ENCODE measurements at places on chromosomes 2 and 18.

GRCh38 chr2:123696799-123697410, 328.2 kb upstream of the CNTNAP5 start:
- no peak for DNase-seq

GRCh38 chr2:166451468-166451867, 42.6 kb downstream of the SCN7A start:
- peak; percentile 31 for DNase-seq

- DNase-seq, result no peak
Measured at GRCh38 chr2:39377226-39377939, 59.7 kb downstream of the MAP4K3 start.

- no peak for DNase-seq
Measured at GRCh38 chr18:76684265-76684664, 138.1 kb upstream of the ZNF236 start.

DNA sequence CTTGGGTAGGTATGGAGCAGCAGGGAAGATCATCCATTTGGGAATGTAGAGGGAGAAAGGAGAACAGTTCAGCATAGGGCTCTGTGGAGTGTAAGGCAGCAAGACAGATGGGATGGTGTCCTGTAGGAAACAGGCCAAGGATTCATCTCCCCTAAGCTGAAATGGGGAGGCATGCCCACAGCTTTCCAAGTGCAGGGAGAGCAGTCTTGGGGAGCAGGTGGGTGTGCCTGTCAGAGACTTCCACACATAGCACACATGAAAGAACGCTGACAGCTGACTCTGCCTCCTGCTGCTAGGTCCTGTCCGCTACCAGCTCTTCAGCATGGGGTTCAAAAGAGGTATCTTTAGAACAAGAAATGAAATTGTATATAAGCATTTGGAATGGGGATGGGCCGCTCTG, 9.0 kb downstream of the SETBP1 start:
- DNase-seq, result no peak

- DNase-seq, result no peak
Measured at GRCh38 chr2:121238828-121239227, 46.2 kb downstream of the TFCP2L1 start.

- peak; percentile 3 for DNase-seq
Measured at GRCh38 chr18:74702950-74703349, 105.3 kb downstream of the ZNF407 start.

- no peak for DNase-seq
Measured at GRCh38 chr2:128727404-128727803, 408.7 kb upstream of the HS6ST1 start.

DNA sequence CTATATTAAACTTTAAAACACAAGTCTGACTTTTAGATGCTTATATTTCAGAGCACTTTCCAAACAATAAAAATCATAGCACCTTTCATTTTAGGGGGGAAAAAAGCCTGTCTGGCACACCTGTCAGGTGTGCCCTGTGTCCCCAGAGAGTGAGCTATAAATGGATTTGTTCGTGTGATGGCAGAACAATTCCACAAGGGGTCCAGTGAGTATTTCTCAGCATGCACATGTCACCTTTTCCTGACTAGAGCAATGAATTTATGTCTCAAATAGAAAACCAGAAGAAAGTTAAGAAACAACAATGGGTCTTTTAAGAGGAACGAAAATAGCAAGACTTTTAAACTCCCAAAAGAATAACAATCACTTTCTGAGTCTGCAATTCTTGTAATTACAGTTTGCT, 55.9 kb downstream of the ACVR1C start:
- DNase-seq, result peak; percentile 29

DNA sequence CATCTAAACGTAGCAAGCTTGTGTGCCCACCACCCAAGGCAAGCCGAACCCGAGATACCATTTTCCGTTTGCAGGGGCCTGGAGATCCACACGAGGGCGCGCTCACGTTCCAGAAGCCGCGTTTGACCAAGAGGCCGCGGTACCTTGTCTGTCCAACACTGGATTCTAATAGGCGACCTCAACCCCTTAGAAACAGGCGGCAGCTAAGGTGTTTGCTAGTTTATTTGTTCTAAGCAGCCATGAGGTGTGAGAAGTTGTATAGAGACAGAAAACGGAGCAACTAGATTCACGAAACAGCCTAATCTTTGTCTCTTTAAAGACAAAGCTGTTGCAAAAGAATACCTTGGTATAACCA, 4.2 kb downstream of the HOXD11 start:
- no peak for DNase-seq

- DNase-seq, result no peak
Measured at GRCh38 chr2:50018292-50018691, 864.0 kb upstream of the FSHR start.

DNA sequence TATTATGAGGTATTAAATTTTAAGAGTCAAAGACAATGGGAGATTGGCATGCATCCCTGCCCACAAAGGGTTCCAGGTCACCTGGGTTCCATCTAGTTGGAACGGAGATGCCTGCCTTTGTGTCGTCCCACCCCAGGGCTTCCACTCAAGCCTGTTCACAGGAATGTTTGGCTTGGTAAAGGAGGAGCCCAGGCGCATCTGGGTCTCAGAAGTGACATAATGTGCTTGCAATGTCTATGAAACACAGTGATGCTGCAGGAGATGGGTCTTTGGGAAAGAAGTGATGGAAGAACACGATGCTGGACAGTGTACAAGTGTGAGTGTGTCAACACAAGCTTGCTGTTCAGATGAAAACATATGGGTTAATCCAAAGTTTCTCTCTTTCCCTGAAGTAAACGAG, 49.6 kb upstream of the ZNF396 start:
- DNase-seq, result no peak

DNA sequence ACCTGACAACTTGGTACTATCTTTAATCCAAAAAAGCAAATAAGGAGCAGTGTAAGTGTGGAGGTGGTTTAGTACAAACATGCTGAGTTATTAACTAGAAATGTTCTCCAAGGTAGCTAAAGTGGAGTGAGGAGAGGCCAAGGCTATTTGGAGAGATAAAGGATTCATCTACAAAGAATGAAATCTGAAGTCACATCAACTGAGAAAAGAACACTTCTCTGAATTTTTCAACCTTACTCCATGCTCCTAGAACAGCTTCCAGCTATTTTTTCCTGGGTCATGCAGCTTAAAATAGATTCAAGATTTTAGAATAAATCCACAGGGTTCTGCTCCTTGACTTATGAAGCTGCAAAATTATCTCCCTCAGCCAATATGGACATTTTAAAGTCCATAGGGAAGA, 18.7 kb downstream of the IMMT start:
- no peak for DNase-seq

GRCh38 chr2:233242231-233242927, 9.1 kb upstream of the ATG16L1 start:
- peak; percentile 45 for DNase-seq

- DNase-seq, result no peak
Measured at GRCh38 chr2:168727904-168728470, 74.5 kb upstream of the NOSTRIN start.

DNA sequence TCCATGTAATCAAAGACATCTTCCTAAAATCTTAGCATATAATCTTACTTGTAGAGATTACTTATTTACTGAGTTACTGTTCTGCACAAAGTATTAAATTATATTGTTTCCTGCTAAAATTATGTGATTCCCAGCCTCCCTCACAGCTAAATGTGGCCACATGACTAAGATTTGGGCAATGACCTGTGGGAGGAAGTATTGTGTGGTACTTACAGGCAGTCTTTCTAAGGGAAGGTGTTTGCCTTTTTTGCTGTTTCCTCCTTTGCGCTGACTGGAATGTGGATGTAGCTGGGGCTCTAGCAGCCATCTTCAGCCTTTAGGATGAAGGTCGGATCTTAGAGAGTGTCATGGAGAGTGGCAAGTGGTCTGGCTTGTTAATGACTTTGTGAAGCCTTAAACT, 146.3 kb upstream of the APCDD1 start:
- DNase-seq, result no peak

GRCh38 chr2:102033031-102033749, 41.4 kb downstream of the IL1R2 start:
- peak; percentile 52 for DNase-seq

DNA sequence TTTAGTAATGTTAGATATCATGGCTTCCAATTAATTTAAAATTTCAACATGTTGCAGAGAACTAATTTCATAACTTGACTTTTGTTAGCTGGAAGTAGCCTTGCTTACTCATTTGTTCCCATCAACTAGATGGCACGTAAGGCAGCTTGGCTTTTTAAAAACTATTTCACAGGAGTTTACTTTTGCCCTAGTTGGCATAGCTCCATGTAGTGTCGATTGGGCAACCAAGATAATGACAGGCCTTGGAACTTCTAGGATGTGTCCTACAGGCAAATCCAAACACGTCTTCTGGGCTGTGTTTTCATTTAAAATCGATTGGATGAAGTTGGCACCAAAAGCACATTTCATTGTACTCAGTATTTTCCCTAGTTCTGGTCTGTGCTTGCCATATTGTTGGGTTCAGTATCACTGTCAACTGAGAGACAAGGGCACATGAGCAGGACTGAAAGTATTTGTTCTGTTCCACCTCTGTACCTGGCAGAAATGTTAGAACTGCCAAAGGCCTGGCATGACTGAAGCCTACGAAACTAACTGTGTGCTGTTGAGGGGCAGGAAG, 29.4 kb downstream of the HADHB start:
- peak; percentile 78 for DNase-seq

DNA sequence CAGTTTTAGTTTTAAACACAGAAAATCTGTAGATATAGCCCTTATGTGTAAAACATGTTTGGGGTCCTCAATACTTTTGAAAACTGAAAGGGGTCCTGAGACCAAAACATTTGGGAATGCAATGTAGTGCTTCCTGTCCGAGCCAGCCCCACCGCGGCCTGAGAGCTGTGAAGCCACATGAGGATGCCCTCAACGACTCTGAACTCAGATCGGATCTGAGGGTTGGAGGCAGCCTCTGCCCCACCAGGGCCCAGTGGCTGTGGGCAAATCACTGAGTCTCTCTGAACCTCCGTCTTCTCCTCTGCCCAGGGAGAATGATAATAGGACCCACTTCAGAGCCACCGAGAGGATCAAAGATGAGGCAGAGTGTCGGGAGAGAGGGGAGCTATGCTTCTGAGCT, 33.4 kb upstream of the HPCAL1 start:
- DNase-seq, result no peak
